ENCODE measurements at places on chromosomes 1 and 21.
A peak's percentile ranks its signal among the peaks of the same experiment; 100 is the strongest.

DNA sequence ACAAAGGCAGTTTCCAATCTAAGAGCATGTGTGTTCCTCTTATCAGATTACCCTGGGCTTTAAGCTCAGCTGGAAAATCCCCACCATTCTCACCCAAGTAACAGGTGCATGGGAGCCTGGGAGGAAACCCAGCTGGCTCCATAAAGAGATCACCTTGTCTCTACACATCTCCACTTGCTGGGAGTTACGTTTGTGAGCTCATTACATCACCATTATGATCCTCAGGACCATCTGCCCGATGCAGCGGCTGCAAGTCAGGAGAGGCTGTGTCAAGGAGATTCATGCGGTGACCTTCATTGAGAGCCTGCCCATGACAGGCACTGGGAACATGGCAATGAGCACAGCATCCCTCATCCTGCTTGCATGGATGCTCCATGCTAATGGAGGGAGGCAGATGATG is 618.0 kb downstream of the NPHP4 start:
- DNase-seq, result no peak

DNA sequence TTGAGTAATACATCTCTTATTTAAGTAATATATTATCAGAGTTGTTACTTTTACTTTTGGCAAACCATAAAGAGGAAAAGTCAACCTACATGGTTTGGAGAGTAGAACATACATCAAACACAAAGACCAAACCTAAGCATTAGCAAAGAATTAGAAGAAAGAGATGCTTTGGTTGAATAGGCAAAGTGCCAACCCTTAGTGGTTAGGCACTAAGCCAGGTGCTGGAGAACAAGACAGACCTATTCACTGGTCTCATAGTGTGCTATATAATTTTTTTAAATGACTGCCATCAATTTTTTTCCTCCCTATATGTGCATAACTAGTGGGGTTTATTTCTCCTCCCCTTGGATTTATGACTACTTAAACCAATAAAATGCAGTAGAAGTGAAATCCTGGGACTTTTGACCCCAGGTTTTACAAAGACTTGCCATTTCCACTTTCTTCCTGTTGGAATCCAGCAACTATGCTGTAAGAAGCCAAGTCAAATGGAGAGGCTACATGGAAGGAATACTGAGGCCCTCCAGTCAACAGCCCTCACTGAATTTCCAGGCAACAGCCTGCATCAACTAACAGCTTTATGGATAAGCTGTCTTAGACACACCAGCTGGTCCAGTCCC is 69.8 kb upstream of the HAO2 start:
- DNase-seq, result no peak

DNA sequence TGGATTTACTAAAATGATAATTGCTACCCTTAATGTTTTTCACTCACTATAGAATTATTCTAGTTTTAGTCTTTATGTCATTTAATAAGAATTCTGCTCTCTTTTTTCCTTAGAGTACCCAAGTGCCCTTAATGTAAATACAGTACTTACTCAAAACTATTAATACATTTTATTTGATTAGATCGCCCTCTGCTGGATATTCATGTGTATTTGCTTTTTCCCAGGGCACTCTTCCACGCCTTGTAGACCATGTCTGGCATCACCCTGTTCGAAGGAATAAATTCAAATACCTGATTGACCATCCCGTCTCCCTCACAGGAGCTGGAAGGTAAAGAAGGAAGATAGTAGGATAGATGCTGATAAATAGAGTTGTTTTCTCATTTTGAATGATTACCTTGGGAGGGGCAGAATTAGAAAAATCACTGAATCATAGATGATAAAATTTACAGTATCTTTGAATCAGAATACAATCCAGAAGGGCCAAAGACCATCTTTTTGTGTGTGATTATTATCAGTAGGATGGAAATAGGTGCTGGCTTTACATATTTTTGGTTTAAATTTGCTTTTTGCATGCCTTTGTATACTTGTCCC is 4.1 kb downstream of the AXDND1 start:
- no peak for DNase-seq

GRCh38 chr1:223538981-223539380 is 126.5 kb downstream of the CAPN8 start:
- no peak for DNase-seq

- peak; percentile 95 for DNase-seq
These were observed 21.7 kb downstream of the BTG2 start for GRCh38 chr1:203326830-203327683.

DNA sequence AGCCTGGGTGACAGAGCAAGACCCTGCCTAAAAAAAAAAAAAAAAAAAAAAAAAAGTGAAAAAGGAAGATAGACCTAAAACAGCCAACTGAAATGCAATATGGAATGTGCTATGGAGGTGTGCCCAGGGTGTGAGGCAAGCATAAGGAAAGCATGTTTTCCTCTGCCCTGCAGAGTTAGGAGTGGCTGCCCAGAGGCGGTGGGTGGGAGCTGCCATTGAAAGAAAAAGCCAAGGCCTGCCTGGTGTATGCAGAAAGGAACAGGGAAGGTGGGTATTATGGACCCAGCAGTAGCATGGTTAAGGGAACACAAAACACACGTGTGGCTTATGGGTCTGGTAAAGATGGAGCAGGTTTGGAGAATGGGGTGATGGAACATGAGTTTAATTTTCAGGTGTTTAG is 8.9 kb downstream of the CD244 start:
- no peak for DNase-seq

DNA sequence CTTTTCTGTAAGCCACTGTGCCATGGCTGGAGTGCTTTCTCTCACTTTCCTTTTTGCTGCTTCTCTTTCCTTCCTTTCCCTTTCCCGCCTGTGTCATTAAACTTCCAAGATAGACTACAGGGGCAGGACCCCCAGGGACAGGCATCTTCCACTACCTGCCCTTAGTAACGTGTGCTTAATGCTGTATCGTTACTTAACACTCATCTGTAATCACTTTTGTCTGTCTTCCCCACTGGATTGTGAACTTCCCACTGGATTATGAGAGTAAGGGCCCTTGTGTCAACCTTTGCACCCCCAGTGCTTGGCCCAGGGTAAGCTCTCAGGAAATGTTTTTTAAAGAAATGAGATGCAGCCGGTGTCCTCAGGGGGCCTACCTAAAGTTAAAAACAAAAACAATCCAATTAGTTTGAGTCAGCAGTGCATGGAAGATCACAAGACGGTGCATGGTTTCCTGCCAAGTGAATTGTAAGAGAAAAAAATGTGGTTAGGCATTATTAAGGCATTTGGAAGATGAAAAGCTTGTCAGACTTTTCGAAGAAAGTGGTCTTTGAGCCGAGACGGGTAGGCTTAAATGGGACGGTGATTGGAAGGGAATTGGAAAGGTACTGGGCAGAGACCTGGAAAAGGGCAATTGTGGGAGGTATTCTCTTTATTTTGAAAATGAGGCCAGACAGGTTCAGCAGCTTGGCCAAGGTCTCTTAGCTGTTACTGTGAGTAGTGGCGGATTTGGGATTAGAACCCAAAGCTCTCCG is 958 bp downstream of the LYPLAL1 start:
- DNase-seq, result peak; percentile 51

DNA sequence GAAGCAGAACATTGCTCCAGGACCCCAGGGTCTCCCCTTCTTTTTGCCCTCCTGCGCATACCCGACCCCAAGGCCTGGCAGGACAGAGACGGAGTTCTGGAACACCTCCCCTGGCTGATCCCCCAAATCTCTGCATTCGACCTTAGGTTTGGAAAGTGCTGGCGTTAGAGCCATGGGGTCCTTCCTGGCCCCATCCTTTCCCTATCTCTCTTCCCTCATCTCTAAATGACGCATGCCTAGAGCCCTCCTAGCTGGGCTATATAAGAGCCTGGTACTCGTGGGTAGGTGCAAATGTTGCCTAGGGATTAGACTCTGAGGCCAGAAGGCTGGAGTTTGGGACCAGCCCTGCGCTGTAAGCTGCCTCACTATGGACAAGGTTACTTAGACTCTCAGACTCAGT is 16.6 kb downstream of the SLC26A9 start:
- DNase-seq, result no peak

DNA sequence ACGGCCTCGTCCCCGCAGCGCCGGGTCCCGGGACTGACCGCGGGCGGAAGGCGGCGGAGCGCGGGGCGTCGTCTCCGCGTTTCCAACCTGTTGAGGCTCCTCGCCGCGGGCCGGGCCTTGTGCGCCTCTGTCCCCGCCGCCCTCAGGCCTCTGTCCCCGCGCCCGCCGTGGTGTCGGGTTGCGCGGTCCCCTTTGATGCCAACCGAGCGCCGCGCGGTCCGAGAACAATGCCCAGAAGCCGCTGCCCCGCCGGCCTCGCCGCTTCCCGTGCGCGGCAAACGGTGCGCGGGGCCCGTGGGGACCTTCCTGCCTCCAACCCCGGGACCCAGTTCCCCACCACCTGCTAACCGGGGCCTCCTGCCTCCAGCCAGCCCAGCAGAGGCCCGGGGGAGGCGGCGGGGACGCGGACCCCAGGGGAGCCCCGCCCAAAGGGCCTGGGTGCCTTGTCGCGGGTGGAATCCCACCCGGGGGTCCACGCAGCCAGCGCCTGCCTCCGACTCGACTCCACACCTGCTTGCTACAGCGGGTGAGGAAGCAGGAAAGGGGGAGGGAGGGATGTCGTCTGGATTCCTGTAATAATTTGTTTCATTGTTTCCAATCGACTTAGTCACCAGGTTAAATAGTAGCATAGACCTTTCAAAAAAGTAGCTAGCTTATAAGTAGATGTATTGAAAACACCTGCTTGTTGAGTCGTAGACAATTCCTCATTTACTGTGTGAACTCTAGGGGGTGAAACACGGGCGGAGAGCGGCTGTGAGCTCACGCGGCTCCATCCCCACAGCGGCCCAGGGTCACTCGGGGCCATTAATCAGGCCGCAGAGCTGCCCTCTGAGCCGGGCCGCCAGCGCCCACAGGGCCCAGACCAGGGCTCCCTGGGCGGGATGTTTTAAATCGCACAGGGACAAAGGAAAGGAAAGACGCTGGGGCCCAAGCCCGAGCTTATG is 1.1 kb downstream of the COL18A1 start:
- DNase-seq, result no peak

DNA sequence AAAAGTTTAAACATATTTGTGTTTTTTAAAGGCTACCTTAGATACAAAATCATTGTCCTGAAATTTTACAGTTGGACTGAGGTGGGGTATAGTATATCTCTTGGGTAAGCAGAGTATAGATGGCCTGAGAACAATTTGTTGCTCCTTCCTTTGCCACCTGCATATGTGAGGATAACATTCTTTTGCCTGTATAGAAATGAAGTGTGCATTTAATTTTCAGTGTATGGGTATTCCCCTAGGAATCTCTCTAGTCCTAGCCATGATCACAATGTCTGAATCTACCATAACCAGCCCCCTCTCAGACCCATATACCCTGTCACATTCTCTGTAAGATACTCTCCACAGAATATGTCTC is 1.9 kb upstream of the FCGR2A start:
- no peak for DNase-seq

DNA sequence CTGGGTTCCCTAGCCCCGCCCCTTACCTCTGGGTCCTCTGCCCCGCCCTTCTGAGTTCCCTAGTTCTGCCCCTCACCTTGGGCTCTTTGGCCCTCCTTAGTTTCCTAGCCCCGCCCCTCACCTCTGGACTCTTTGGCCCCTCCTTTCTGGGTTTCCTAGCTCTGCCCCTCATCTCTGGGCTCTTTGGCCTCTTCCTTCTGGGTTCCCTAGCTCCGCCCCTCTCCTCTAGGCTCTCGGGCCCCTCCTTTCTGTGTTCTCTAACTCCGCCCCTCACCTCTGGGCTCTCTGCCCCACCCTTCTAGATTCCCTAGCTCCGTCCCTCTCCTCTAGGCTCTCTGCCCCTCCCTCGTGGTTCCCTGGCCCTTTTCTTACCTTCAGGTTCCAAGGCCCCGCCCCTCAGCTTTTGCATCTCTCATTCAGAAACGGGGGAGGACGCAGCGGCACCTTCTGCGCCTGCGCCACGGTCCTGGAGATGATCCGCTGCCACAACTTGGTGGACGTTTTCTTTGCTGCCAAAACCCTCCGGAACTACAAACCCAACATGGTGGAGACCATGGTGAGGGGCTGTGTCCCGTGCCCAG is 88.5 kb downstream of the PTPRU start:
- DNase-seq, result no peak

GRCh38 chr1:2212532-2213491 is 15.3 kb upstream of the SKI start:
- no peak for DNase-seq

- peak; percentile 20 for DNase-seq
These were observed 23.4 kb downstream of the POFUT2 start for GRCh38 chr21:45264146-45264911.
